Activated CD4-positive, alpha-beta T cell treated with anti-CD3 and anti-CD28 coated beads, Interleukin-2, amount 10 ng/mL, durations not matched to agents 7 days and 5 days (primary cell): ENCODE measurements at places on chromosomes 2 and 18. TPM values are rescaled to one million over a fixed set of nuclear protein-coding genes. Genes with fewer than 3 reads are reported as not detected.

The NEU4 gene
- total RNA-seq, result not detected

The TTC32 gene
- 24.9 TPM for total RNA-seq

The ZNF804A gene
- total RNA-seq, result not detected

The CTNNA2 gene
- not detected for total RNA-seq

The AMER3 gene
- total RNA-seq, result not detected

The CCDC85A gene
- not detected for total RNA-seq

The CSRNP3 gene
- total RNA-seq, result not detected

The NETO1 gene
- total RNA-seq, result not detected

The ARHGEF4 gene
- total RNA-seq, result 0.47 TPM

DNA sequence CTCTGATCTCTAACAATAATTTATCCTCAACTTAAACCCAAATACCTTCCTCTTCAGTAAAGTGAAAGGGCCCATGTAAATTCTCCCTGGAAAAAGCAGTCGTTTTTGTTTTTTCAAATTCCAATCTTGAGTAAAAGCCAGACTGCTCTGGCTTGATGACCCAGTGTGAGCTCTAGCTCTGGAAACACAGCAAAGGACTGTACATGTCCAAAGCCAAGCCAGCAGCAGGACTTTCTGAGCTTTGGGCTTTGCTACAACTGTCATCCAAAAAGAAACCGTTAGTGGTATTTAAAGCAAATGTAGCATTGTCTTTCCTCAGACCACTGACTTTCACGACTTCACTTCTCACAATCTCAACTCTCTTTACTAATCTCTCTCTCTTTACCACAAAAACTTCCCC is 25.4 kb downstream of the SH3YL1 start:
- DNase-seq, result no peak

GRCh38 chr2:128879161-128879560 is 560.5 kb upstream of the HS6ST1 start:
- DNase-seq, result no peak

DNA sequence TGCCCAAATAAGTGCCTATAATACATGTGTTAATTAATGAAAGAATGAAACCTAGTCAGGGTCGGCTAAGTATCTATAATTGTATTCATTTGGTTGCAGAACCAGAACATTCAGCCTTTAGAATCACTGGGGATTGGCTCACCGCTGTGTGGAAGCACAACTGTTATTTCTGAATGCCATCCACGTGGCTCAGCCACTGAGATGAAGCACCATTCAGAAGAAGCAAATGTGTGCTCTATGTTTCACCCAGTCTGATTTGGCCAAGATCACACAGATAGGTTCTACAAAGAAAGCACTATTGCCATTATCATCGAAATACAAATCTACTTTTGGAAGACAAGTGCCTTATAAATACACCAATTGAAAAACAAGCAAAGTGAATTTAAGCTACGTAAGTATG is 30.6 kb upstream of the SPOPL start:
- DNase-seq, result no peak

DNA sequence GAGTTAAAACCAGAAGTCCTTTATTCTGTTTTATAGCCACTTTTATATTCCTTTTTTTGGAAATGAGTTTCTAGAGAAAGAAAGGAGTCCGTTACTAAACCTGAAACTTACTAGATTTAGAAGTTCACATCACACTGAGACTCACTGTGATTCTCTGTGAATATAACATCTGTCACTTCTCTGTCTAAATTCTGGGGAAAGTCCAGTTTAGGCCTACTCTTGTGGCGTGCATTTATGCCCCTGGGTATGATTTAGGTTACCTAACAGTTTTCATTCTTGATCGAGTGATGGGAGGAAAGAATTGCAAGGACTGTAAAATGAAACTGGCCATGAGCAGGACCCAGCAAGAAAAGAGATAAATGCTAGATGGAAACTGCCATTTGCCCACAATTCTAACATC is 449.6 kb downstream of the SPAG16 start:
- no peak for DNase-seq

DNA sequence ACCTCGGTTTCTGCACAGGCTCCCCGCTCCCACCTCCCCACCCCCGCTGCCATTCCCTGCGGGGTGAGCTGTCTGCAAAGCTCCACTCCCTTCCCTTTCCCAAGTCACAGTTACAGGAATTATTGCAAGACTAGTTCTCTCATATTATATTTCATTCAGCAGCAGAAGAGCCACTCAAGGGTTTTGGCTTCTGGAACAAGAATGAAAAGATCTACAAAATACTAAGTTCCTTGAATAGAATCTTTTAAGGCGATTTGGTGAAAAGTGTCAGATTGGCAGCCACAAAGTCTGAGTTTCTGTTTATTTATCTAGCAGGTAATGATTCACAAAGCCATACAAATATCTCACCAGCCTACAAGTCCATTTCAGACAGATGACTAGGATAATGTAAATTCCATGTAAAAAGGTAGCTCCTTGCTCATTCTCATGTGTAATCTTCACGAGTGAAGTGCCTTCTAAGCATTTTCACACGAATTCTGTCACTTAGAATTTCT is 221.9 kb upstream of the RBBP8 start:
- no peak for DNase-seq

GRCh38 chr2:179302764-179303571 is 38.3 kb upstream of the SESTD1 start:
- DNase-seq, result no peak

GRCh38 chr18:34050661-34051060 is 174.1 kb downstream of the NOL4 start:
- no peak for DNase-seq

GRCh38 chr18:74480149-74480651 is 16.0 kb upstream of the CNDP2 start:
- no peak for DNase-seq

DNA sequence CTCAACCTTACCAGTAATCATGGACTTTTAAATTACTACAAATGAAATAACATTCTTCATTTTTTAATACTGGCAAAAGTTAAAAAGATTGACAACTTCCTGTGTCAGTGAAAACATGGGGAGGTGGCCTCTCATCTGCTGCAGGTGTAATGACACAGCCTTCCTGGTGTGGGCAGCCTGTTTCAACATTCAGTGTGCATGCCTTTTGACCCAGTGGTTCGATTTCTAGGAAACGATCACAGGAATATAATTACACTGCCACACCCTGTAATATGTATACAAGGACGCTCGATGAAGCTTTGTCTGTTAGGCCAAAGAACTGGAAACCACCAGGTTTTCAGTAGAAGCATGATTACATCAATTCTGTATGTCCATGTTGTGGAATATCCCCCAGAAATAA is 68.7 kb downstream of the MTHFD2 start:
- peak; percentile 84 for DNase-seq

DNA sequence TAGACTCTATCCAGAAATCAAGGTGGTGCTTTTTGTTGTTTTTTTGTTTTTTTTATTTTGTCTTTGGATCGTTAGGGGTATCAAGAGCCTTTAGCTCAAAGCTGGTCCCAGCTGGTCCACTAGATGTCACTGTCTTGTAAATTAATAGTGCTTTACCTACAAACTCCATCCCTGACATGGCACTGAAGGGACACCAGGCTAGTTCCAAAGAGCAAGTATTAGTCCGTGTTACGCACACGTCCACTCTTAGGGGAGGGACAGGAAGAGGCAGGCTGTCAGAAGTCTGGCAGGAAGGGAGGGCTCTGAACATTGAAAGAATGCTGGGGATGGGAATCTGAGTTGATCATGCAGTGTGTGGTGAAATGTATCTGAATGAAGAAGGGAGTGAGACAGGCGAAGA is 85.9 kb upstream of the CCBE1 start:
- peak; percentile 19 for DNase-seq

DNA sequence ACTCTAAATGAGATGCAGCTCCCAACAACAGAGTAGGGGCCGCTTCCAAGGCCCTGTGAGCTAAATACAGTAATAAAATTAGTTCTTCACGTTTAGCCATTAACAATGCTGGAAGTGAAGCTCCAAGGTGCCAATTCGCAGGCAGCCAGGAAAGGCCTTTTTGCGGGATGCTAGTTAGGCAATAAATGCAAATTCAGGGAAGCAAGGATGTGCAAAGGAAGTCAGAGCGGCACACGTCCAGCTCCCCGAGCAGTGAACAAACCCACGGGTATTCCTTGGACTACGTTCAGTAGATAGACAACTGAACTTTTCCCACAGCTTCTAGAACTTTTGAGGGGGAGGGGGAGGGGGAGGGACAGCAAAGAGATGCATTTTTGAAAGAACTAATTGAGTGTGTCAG is 6.9 kb downstream of the ZNF516 start:
- no peak for DNase-seq

DNA sequence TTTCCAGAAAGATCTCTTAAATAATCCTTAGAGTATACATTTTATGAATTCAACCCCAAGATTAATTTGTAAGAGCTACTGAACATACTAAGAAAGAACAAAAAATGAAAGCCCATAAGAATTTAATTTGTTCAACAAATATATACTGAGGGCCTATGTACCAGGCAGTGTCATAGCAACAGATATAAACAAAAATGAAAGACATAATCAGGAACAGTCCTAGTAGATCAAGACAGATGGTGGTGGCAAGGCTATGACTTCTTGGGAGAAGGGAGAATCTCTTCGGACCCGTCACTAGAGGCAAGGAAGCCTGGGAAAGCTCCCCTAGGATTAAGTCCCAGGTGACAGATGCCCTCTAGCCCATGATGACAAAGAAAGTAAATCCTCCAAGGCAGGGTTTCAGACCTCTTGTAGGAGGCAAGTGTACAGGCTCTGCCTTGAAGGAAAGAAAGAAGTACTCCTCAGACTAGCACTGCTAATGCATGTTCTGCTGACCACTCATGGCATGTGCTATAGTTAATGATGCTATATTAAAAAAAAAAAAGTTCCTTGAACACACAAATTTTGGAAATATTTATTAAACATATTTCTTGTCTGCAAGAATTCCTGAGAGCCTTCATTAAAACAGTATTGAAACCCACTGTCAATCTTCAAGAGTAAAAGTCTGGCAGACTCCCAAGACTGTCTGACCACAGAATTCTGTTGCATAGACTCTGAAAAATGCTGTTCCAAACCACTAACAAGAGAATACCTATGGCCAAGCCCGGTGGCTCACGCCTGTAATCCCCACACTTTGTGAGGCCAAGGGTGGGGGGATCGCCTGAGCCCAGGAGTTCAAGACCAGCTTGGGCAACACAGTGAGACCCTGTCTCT is 31.5 kb downstream of the NOL10 start:
- DNase-seq, result no peak

GRCh38 chr2:104888489-104889258 is 34.8 kb downstream of the POU3F3 start:
- no peak for DNase-seq

DNA sequence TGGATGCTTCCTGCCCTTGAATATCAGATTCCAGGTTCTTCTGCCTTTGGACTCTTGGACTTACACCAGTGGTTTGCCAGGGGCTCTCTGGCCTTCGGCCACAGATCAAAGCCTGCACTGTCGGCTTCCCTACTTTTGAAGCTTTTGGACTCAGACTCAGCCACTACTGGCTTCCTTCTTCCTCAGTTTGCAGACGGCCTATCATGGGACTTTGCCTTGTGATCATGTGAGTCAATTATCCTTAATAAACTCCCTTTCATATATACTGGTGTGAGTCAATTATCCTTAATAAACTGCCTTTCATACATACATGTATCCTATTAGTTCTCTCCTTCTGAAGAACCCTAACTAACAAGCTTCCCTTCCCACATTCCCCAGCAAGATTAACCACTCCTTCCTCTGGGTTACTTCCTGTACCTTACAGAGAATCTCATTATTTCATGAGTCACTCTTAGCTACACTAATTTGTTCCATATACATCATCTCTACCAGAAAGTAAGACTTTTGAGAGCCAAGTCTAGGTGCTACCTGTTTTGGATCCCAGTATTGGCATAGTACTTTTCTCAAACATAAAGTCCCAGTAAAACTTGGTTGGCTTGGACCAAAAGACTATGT is 31.3 kb upstream of the LRATD1 start:
- no peak for DNase-seq

DNA sequence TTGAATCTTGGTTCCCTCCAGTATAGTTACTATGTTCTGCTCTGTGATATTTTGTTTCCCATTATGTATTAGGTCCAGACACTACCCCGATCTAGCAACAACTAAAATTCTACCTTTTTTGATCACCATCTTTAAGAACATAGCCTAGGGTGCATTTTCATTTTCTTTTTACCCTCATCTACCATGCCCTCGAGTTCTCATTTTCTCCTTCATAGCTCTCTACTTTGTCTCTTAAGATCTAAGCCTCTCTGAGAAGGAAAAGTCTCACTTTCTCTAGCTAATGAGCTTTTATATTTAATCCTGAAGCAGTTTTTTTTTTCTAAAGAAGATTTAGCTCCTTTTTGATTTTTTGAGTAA is 1089.4 kb upstream of the SLC39A10 start:
- no peak for DNase-seq

DNA sequence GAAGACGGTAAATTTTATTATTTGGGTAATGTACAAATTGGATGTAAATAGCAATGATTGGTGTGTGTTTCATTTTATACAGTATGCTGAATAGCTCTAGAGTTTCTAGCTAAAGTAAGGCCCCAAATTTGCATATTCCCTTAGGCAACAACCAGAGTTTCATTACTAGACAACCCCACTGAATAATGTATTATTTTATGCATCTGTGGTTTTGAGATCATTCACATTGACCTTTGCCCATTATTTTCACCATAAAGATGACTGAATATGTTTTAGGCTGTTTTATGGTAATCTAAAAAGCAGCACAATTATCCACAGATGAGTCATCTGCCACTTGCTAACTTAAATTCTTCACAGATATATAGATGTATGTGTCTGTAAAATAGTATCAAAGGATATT is 44.5 kb upstream of the C2orf74 start:
- no peak for DNase-seq

GRCh38 chr2:216569765-216570164 is 63.5 kb upstream of the IGFBP2 start:
- DNase-seq, result no peak

- DNase-seq, result no peak
Observed at GRCh38 chr2:88563129-88563528, 64.1 kb downstream of the EIF2AK3 start.

DNA sequence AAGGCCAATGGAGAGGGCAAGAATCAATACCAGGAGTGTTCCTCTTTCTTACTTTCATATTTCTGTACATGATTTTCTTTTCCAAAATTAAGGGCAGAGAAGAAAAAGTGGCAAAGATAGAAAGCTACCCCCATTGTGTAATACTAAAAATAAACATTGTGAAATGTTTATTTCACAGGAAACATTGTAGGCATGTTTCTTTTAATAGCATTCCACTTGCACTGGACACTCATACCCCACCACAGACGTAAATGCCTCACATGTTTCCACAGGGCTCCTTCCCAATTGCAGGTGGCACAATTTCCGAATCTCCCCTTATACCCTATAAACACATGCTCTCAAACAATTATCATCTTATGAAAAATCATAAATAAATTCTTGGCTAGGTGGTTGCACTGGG is 645.1 kb upstream of the SETBP1 start:
- no peak for DNase-seq
